Stimulated activated CD4-positive, alpha-beta T cell treated with anti-CD3 and anti-CD28 coated beads, Interleukin-15, amount 100 ng/mL, for 48 hours (primary cell): ENCODE measurements at places on chromosomes 5 and 9.

GRCh38 chr5:102324714-102325113 is 28.6 kb upstream of the SLCO4C1 start:
- no peak for DNase-seq

- DNase-seq: no peak
Measured at GRCh38 chr5:142561029-142561428, 124.9 kb downstream of the FGF1 start.

- peak; percentile 79 for DNase-seq
Measured at GRCh38 chr9:126704892-126705766, 91.4 kb downstream of the LMX1B start.

- DNase-seq: no peak
Measured at GRCh38 chr5:125655156-125655555, 768.1 kb upstream of the GRAMD2B start.

DNA sequence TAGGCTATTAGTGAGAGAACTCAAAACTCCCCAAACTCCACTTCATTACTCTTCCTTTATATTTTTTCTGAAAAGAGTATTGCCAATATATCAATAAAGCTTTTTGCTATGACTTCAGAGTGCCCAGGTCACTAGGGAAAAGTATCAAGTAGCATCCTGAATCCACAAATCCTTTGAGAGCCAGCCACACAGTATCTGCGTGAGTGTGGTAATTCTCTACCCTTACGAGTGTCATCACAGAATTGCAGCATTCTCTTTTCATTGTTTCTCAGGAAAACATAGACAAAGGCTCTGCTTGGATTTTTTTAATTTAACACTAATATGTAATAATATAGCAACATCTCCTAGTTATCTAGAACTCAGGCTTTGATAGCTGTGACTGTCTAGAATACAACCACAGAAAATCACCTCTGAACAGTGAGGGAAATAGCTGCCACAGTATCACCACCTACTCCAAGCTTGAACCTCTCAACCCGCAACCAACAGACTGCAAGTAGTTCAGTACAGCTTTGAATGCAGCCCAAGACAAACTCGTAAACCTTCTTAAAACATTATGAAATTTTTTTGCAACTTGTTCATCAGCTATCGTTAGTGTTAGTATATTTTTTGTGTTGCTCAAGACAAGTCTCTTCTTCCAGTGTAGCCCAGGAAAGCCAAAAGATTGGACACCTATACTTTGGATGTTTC is 79.3 kb upstream of the CCDC152 start:
- DNase-seq: no peak

DNA sequence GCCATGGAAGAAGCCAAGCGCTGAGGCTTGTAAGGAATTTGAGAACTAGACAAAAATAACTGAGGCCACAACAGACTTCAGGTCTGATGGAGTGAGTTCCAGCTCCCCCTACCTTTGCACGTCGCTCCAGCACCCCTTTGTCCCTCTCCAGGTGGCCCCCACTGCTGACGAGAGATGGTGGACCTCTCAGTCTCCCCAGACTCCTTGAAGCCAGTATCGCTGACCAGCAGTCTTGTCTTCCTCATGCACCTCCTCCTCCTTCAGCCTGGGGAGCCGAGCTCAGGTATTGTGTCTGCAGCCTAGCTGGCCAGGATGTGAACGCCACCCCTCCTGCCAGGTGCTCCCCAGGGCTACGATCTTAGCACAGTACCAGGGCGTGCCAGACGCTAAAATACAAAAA is 5.2 kb downstream of the BTNL9 start:
- DNase-seq: no peak

- no peak for DNase-seq
Measured at GRCh38 chr5:400282-401145, 42.5 kb upstream of the EXOC3 start.

DNA sequence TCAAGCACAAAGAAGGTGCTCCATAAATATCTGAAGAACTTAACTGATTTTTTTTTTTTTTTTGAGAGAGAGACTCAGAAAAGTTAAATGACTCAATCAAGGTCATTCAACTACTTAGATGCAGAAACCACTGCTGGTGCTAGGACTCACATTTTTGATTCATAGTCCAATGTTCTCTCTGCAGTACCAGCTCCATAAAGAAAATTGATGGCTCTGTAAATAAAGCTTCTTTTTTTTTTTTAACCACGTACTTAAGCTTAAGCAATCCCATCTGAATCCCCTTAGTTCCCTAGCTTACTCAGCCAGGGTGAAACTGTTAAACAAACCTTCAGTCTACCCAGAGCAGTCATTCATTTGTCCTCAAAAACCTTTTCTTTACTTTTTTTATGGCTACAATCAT is 657.0 kb upstream of the WWC1 start:
- no peak for DNase-seq

DNA sequence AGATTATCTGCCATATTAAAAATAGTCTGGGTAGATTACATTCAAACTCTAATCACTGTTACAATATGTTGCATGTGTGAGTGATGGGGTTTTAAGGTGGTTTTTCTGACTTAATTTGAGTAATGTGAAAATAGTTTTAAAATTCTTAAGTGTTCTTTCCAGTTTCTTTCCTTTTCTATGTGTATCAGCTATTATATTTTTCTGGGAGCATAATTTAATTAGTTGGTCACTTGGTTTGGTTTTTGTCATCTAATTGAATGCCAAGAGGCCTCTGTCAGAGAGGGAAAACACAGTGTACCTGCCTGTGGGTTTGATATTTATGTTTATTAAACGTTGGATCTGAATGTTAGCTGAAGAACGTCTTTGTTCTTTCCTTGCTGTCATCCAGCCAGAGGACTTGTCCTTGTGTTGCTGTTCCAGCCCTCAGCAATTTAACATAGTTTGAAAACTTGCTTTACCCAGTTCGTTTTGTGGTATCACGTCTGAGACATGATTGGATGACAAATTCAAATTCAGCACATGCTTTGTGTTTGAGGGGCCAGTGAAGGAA is 19.5 kb downstream of the OTULIN start:
- DNase-seq: no peak

DNA sequence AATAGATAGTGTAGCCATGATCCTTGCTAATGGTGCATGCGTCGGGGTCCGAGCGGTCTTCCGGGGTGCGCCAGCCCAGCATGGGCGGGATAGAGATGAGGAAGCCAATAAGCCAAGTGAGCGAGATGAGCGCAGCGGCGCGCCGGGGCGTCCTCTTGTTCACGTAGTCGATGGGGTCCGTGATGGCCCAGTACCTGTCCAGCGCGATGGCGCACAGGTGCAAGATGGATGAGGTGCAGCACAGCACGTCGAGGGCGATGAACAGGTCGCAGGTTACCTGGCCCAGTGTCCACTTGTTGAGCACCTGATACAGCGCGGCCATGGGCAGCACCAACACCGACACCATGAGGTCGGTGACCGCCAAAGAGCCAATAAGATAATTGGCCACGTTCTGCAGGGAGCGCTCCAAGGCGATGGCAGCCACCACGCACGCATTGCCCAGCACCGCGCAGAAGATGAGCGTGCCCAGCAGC is 1.1 kb downstream of the HTR1A start:
- no peak for DNase-seq

DNA sequence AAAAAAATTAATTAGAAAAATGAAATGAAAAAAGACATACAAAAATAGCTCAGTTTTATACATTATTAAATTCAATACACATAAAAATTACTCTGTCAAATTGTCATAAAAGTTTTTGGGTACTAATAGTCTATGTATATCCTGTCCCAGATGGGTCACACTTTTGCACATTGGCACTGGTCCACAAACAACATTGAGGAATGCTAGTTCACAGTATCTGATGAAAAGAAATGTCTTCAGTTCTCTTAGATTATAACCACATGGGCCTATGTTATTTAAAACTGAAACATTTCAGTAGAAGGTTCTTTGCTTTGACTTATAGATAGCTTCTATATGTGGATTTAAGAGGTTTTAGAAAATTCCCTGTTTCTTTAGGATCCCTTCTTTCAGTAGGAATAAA is 39.8 kb downstream of the LNPEP start:
- no peak for DNase-seq

GRCh38 chr5:89722538-89722937 is 687.0 kb downstream of the CETN3 start:
- DNase-seq: no peak

DNA sequence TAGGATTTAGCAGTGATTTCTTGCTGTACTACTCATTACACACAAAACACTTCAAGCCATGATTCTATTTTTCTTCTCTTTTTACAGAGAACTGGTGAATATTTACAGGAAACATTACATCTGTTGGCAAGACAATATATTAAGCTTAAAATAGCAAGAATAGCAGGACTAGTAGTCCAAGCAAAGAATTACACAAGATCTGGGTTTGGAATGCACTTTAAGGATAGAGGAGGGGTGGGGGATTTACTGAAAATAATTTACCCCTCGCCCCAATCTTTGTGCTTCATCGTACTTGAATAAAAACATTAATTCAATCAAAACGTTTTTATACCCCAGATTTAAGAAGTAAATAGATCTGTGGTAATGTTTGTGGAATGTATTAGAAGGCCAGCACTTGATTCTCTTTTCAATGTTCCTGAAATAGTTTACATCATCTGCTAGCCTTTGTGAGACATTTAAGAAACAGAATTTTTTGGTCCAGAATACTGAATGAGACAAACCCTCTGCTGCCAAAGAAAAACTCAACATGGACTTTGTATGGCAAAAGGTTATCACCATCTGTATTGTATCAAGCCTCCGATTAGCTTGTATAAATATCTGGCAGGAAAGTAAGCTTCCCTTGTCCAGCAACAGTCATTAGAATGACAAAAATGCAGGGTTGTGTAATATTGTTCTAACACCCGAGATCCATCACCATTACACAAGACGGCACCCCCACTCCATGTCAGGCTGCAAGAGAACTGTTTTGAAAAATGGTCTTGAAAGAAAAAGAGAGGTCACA is 23.8 kb downstream of the SVEP1 start:
- DNase-seq: no peak

DNA sequence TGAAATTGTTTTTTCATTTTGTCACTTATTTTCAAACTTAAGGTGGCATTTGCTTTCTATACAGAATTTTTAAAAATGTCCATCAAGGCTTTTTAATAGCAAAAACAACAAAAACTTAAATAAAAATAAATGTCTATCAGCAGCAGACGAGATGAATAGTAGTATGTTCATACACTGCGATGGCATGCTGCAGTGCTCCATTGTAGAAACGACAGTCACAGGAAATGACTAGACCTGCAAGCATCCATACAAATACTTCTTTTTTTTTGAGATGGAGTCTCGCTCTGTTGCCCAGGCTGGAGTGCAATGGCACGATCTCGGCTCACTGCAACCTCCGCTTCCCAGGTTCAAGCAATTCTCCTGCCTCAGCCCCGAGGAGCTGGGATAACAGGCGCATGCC is 41.4 kb downstream of the COL23A1 start:
- DNase-seq: no peak

- no peak for DNase-seq
Measured at GRCh38 chr9:68995776-68996175, 18.1 kb downstream of the PRKACG start.

GRCh38 chr5:135721548-135722090 is 112.8 kb upstream of the SLC25A48 start:
- no peak for DNase-seq

- DNase-seq: no peak
Measured at GRCh38 chr9:101418518-101419430, 16.8 kb downstream of the ALDOB start.

DNA sequence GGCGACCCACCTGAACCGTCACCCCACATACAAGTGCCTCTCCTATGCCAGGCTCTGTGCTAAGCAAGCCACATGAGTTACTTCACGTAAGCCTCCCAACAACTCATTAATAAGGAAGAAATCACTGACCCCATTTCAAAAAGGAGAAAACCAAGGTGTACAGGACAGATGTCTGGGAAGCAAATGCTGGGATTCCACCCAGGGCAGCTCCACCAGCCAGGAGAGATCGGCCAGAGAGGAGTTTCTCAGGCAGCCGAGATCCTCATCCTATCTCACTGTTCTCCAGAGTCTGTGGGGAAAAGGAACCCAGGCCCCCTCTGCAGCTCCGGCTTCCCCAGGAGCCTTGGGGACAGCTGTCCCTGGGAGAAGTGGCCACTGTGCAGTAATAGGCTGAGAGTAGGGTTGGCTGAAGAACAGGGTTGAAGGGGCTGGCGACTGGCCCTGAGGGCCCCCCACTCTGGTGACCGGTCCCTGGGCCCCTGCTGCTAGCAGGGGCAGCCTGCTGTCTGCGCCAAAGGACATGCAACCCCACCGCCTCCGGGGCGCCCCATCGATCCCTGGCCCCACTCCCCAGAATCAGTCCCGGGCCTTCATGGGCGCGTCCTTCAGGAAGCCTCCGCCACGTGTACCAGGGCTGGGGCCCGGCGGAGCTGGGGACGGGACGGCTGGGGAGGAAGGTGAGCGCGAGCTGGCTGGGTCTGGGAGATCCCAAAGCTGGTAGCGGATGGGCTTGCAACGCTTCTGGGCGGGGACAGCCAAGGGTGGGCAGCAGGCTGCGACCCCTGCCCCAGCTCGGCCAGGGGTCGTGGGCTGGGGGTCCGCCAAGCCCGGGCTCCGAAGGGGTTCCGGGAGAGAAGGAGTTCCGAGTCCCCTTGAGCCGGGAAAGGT is 44.1 kb upstream of the STXBP1 start:
- DNase-seq: no peak

- no peak for DNase-seq
Measured at GRCh38 chr9:98271479-98271878, 16.0 kb upstream of the TBC1D2 start.

DNA sequence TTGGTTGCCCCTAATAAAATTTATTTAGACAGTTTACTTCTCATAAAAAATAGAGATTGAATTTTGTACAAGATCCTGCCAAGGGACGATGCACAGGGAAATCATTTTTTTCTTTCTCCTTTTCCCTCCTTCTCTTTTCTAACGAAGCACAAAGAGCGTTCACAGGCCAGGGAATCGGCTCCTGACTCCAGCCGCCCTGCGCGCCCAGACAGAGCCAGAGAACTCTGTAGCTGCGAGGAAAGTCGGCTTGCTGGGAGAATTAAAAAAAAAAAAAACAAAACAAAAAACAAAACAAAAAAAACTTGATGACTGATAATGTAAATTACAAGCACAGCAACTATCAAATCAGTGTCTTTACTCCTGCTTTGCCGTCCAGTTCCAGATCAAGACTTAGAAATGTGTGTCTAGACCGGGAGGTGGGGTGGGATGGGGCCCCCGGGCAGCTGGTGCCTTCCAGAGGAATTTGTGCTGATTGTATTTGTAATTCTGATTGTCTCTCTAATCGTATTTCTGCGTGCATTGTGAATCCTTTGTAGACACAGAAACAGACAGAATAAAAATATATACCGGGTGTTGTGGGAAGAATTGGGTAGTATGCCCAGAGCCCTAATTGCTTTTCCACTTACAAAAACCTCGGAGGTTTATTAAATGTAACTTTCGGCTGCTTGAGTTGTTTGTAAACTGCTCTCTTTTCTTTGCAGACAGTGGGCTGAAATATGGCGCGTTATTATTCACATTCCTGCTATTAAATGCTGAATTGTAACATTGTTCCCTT is 3.6 kb upstream of the OTP start:
- no peak for DNase-seq

DNA sequence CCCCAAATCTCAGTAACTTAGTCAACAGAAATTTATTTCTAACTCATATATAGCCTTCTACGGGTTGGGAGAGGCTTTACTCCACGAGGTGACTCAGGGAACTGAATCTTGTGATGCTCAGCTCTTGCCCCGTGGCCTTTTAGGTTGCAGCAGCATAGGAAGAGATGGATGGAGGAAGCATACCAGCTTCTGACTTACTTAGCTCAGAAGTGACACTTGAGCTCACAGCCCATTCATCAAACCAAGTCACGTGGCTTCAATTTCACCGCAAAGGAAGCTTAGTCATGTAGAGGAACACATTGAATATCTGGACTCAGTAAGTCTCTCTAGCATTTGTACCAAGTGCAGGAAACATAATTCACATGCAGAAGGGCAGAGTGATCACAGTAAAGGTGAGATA is 124.1 kb upstream of the KCNN2 start:
- no peak for DNase-seq
